HFFc6 (cell line): ENCODE measurements at places on chromosomes 12 and 14. TPM values are rescaled to one million over a fixed set of nuclear protein-coding genes. Genes with fewer than 3 reads are reported as not detected.
A peak's percentile ranks its signal among the peaks of the same experiment; 100 is the strongest.

- no peak for DNase-seq
These were observed 344.1 kb upstream of the PDE3A start for GRCh38 chr12:20024194-20024593.

DNA sequence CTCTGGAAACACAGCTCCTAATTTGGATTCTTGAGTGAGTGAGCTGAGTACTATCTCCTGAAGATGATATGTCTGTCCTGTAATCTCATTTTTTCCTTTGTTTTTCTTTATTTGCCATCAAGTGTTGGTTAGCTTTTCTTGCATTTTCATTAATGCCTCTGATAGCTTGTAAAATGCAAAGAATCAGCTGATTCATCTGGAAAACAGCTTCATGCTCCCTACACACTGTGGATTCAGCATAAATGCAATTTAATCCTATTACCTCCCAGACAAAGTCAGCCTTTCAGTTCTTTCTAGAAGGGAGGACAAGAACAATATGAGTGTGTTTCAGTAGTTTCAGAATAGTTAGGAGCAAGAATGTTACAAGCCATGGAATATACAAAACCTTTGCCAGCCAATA, 79.4 kb downstream of the DACT1 start:
- peak; percentile 9 for DNase-seq

DNA sequence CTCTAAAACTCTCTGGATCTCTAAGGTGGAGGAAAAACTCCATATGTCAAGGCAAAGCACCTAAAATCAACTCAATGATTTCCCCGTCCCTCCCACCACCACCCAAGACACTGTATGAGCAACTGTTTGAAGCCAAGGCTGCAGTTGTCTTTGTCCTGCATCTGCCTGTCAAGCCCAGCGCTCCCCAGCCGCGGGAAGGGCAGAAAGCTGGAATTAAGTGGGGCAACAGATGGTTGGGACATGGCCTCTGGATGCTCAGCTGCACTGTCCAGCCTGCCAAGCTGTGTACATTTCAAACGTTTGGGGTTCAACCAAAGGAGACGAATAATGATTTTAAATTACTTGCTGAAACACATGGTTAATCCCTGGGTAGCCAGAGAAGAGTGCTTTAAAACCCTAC, 42.2 kb upstream of the PTGR2 start:
- DNase-seq: no peak

DNA sequence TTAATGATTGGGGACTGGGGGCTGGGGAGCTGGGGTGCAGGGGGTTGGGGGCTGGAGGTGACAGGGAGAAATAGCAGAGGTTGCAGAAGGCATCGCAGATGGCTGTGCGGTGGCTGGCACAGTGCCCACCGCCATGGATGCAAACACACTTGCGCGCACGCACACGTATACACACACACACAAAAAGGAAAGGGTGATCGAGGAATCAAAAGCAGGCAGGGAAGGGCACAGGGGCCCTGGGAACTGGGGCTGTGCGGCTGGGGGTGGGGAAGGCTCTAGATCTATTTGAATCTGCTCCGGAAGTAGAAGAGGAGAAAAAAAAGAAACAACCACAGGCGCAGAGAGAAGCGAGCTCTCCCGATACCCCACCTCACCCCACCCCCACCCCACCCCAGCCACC, 39.4 kb downstream of the ZFHX2 start:
- DNase-seq: no peak

GRCh38 chr12:103930787-103931735, 851 bp downstream of the HSP90B1 start:
- DNase-seq: no peak

GRCh38 chr14:69997849-69998248, 118.6 kb downstream of the SMOC1 start:
- DNase-seq: no peak

DNA sequence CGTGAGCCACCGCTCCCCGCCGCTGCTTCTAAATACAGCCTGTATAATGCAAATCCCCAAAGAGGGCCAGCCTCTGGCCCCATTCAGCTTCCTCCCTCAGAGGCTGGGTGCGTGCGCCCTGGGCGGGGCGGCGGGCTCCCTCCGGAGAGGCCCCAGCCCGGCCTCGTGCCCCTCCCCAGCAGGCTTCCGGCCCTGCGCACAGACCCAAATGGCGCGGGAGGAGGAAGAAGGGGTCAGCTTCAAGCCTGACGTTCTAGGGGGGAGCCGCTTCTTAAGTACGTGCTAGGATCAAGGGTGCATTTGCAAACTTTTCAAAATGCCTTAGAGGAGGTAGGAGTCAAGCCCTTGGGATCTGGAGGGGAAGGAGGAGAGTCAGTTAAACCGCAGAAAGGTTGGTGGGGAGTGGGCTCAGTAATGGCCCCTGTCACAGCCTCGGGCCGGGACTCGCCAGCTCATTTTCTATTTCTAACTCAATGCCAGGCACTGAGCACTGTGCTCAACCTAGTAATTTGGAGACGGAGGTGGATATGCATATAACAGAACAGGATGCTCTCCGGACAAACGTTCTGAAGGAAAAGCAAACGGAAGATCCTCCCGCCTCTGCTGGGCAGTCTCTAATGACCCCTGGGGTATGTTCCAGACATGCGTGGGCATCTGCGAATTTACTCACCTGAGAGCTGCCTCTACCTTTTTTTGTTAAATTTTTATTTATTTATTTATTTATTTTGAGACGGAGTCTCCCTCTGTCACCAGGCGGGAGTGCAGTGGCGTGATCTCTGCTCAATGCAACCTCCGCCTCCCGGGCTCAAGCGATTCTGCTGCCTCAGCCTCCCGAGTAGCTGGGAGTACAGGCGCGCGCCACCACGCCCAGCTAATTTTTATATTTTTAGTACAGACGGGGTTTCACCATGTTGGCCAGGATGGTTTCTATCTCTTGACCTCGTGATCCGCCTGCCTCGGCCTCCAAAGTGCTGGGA, 32.3 kb downstream of the NINJ2 start:
- DNase-seq: no peak

DNA sequence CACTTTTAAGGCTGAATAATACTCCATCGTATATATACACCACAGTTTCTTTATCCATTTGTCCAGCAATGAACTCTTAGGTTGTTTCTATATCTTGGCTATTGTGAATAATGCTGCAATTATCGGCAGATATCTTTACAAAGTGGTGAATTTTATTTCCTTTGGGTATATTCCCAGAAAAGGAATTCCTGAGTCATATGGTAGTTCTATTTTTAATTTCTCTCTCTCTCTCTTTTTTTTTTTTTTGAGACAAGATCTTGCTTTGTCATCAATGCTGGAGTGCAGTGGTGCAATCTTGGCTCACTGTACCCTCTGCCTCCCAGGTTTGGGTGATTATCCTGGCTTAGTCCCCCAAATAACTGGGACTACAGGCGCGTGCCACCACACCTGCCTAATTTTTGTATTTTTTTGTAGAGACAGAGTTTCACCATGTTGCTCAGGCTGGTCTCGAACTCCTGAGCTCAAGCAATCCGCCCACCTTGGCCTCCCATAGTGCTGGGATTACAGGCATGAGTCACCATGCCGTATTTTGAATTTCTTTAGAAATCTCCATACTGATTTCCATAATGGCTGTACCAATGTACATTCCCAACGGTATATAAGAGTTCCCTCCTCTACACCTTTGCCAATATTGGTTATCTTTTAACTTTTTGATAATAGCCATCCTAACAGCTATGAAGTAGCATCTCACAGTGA, 98.4 kb downstream of the EFCAB11 start:
- peak; percentile 85 for DNase-seq

- no peak for DNase-seq
These were observed 34.8 kb downstream of the TMCC3 start for GRCh38 chr12:94615260-94616181.

DNA sequence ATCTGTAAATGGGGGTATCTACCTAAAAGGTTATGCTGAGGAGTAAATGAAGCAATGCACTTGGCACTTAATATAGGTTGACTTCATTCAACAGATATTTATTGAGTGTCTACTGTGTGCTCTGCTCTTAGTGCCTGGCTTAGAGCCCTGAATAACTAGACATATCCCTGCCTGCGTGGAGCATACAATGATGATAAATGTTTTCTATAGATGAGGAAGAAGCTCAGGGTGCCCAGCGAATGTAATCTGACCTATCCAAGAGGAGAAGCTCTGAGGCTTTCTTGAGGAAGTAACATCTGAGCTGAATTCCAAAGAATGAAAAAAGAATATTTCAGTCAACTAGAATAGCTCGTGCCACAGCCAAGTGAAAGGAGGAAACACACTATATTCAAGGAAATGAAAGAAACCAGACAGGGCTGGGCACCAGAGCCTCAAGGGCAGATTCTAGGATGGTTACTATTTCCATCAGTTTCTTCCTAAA, 17.9 kb upstream of the HIGD1C start:
- DNase-seq: no peak

GRCh38 chr14:72290241-72290640, 358.0 kb downstream of the RGS6 start:
- no peak for DNase-seq

TM9SF1 gene
- 71.3 and 81.7 TPM in 2 replicates for total RNA-seq

TAS2R14 gene
- total RNA-seq: 1.1 to 1.3 TPM (median 1.2 TPM) in 3 replicates

HOXC11 gene
- 0.18 to 2.2 TPM (median 0.21 TPM) in 3 replicates for total RNA-seq

NDUFA9 gene
- 84.7 to 91.4 TPM (median 85.5 TPM) in 3 replicates for total RNA-seq

ARHGEF40 gene
- 33.3 and 38.8 TPM in 2 replicates for total RNA-seq
